Stimulated activated CD4-positive, alpha-beta T cell treated with anti-CD3 and anti-CD28 coated beads, Interleukin-1b, Interleukin-23, amount 100 ng/mL, for 4 hours (primary cell): ENCODE measurements at places on chromosomes 7 and 10.

DNA sequence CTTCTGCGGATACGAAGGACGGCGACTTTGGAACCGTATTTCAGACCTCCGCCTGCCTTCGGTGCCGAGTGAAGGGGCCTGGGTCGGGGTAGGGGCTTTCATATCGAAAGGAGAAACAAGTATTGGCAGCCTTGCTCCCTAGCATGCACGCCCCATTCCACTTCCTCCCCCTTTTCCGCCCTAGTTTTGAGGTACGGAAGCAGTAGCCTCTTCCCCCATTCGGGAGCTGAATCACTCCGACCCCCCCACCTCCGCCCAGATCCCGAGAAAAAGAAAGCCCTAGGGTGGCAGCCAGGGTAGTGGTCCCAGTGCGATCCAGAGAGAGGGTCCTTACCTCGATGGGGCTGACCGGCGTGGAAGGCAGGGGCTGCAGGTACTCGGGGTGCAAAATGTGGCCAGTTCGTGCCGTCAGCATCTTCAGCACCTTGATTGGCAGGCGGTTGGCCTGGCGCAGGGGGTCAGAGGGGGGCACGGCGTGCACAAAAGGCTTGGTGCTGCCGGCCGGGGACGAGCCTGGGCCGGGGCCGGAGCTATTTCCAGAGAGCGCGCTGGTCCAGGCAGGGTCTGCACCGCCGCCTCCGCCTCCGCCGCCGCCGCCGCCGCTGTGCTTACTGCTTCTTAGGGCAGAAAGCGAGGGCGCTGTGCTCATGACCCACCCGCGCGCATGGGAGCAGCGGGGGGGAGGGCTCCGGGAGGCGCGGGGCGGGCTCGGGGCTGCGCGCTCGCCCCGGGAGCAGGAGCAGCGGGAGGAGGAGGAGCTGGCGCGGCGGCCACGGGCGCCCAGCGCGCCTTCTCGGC is 594 bp downstream of the ZNF503 start:
- DNase-seq: no peak

DNA sequence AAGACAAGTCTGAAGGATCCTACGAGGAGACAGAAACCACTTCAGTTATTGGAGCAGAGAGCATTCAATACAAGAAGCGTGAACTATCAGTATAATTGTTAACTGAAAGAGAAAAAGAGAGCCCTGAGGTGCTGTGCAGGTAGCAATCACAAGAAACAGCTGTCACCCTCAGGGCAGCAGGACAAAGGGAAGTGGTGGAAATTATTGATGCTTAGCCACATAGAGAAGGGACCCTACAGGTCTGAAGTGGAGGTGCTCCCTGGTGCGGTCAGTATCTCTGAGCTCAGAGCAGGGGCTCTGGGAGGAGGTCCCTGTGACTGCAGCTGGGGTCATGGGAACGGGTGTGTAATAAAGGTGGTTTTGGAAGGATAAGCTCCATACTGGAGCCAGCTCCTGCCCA is 97.8 kb upstream of the KLF6 start:
- DNase-seq: no peak

DNA sequence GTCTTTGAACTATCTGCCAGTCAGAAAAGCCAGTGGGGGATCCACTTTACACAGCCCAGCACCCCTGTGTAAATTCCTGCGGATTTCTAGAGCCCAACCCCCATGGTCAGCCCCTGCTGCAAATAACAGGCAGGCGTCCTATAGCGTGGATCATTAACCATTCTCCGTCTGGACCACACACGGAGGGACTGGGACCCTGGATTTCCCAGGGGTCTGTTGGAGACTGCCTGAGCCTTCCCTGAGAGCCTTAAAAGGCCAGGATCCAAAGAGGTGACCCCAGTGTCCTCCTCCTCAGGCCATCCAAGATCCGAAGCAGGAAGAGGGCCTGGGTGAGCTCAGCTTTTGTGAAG is 11.2 kb upstream of the GRID1 start:
- DNase-seq: no peak

GRCh38 chr7:135965602-135966001 is 11.6 kb downstream of the MTPN start:
- no peak for DNase-seq

DNA sequence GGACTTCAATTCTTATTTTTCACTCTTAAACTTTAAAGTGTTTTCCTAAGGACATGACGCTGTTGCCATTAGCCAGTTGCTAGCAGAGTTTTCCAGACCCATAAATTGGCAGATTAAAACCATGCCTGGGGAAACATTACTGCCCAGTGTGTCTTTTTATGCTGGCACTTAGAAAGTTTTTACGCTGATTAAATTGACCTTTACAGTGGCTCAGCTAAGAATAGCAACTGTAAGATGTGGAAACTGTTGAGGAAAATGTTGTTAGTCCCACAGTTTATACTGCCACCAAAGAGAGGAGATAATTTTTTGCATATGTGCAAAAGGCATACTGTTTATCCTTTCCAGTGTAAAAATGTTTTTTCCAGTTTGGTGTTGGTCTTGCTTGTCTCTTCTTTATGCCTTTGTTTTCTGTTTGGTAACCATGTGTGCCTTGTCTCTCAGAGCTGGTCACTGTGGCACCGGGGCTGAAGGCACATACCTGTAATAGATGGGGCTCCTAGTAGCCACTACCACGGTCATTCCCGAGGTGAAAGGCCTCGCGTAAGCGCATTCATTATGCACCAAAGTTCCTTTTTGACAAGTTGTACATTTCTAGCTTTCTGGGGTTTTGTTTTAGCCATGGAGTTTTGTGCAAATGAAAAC is 45.3 kb downstream of the CYP17A1 start:
- DNase-seq: no peak

DNA sequence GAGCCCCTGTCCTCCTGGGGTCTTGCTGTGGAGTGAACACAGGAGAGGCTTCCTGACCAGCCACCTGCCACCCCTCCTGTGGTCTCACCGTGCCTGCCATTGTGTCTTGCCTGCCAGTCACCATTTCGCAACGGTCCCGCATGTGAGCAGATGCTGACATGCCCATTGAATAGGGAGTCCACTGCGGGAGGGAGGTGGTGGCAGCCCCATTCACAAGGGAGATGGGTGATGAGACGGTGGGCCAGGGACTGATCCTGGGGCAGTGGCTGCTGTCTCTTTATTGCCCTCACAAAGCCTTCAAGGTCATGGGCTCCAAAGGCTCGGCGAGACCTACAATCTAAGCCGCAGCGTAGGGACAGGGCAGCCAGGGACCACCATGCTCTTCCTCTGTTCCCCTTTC is 76.0 kb upstream of the NPTX2 start:
- no peak for DNase-seq

DNA sequence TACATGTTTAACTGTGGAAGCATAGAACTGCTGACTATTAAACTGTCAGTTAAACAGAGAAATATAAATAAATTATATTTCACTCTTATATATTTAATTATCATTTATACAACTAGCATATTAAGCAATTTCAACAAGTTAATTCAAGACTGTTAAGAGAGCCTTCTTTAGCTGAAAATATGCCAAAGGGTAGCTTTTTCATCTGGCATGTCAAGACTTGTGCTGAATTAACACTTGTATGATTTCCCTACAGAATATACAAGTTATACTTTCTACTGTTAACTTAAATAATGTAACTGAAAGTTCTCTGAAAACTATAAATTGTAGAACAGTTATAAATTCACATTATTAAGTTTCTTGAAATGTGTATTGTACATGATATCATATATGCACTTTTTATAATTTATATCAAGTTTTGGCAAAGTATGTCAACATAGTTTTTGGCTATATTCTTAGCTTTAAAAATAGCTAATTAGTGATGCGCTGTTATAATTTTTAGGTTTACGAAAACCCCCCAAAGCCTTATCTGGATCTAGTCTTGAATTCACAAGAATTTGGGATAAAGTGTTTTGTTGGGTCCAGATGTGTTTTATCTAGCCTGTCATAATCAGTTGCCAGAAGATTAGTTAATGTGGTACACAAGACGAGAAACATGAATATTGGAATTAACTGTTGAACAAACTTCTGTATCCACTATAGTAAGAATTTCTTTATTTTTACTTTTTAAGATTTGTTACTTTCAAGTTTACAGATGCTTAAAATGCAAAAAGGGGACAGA is 231.1 kb upstream of the FOXP2 start:
- DNase-seq: no peak

GRCh38 chr7:102223184-102223583 is 63.5 kb upstream of the SH2B2 start:
- no peak for DNase-seq

DNA sequence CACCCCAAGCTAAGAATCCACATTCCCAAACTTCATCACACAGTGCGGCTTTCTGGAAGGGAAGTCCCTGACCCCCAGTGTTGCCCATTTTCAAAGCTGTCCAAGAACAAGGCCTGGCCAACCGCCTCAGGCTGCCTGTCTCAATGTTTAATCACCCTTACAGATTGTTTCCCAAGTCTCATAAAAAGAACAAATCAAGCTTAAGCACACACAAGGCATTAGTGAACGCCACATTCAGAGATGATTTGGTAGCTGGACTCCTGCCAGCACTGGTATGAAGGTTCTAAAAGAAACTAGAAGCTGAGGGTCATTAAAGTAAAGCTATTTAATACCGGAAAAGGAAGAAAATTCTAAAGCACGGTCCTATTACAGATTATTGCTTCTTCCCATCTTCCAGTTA is 35.6 kb downstream of the C10orf90 start:
- no peak for DNase-seq
